ENCODE measurements at places on chromosomes 3 and 15.

- no peak for DNase-seq
These were observed 58.3 kb upstream of the TRAK1 start for GRCh38 chr3:42032693-42033349.

DNA sequence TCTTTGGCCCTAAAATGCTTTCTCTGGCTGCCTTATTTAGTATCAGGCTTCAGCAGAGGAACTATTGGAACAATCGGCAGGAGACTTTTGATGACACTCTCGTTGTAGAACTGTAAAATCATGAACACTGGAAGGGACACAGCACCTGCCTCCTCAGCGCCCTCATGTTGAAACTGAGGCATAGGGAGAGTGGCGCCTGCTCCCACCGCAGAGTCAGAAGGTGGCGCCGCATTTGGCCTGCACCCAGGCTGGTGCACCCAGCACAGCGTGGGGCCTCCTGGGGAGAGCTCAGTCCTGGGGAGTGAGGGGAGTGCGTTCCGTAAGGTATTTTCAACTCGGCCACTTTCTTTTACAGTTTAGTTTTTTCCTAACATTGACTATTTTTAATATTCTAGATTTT is 78.2 kb upstream of the BLM start:
- DNase-seq: no peak

DNA sequence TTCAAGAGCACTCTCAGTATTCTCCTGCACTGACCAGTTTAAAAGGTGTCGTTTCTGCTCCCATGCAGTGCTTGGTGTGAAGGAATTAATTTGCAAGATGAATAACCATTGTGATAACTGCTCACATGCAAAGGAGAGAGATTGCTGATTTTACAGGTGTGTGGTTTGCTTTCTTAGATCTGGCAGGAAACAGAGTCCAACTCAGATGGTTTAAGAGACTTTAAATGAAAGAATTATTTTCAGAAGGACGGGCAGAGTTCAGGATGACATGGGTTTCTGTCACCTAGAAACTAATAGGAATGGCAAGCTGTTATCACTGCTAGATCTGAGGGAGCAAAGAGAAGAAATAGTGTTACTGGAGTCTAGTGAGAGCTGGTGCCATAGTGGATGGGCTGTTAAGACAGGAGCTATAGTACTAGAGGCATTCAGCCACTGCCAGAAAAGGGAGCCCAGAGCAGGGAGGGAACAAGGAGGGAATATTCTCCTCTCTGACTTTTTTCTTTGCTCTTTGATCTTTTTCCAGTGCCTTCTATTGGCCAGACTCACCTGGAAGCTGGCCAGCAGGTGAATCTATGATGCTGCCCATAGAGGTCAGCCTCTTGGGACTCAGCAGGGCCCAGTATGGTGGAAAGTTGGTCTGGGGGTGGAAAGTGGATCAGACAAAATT is 14.9 kb downstream of the ATXN7 start:
- no peak for DNase-seq

GRCh38 chr3:120622870-120623726 is 27.0 kb downstream of the NDUFB4 start:
- peak; percentile 2 for DNase-seq

GRCh38 chr3:160720123-160720746 is 35.8 kb upstream of the PPM1L start:
- DNase-seq: no peak

- no peak for DNase-seq
These were observed 81.8 kb downstream of the CLDN11 start for GRCh38 chr3:170500462-170500861.

DNA sequence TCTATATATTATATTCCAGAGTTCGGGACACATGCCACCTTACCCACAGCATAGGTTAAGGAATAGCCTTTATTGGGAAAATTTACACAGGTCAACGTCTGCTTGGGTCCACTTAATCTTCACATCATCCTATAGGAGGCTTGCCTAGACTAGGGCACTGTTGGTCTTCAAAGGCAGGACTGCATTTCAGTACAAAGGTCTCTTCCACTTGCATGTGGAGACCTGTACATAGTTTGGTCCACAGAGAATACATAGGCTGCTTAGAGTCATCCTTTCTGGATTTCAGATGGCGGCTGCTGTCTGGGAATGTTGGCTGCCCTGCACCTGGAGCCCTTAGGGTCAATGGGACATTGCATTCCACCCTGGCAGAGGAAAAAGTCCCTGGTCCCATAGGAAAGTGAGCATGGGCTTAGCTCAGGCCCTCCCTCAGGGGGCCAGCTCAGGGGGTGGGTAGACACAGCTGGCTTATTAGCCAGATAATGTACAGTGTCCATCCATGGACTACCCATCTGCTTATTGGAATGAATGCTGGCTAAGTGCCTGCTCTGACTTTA is 75.3 kb upstream of the TGFBR2 start:
- no peak for DNase-seq

DNA sequence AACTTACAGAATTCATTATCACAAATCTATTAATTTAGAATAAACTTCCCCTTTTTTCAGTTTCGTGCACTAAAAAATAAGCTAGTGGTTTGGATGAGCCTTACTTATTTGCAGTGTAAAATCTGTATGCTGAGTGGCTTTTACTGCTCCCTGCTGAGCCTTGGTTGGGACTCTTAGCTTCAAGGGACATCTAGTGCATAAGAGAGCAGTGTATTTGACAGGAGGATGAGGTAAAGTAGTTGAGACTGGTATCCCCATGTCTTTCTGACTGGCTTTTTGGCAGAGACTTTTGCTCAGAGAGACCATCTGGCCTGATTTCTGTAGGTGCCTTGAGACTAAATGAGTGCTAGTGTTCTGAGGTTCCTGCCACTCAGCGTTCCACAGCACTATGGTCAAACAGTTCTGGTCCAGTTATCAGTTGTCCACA is 11.8 kb downstream of the CAPN7 start:
- DNase-seq: no peak

- no peak for DNase-seq
These were observed 227.4 kb upstream of the DCBLD2 start for GRCh38 chr3:99128725-99129505.

- DNase-seq: no peak
These were observed 6.8 kb downstream of the GCNT3 start for GRCh38 chr15:59618406-59618805.

DNA sequence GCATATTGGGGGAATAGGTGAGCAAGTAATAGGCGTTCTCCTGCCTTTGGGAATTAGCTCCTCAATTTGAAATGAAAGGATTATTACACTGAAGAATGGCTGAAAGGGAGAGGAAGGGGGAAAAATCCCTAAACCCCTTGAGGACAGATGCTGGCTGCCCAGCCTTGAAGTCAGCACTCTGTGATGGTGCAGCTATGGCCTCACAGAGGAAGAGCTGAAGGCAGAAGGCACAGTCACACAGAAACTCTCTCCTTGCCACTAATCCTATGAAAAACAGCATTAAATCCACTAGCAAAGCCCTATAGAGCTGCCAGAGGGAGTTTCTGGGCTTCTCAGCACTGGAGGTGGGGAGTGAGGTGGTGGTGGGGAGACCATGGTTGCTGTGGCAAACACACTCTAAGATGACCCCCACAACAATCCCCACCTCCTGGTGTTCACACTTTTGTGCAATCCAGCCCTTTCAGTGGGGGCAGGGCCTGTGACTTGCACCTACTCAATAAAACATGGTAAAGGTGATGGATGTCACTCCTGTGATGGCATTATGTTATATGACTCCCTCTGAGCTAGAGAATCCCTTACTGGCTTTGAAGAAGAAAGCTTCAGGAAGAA is 101.2 kb downstream of the RFTN1 start:
- no peak for DNase-seq

DNA sequence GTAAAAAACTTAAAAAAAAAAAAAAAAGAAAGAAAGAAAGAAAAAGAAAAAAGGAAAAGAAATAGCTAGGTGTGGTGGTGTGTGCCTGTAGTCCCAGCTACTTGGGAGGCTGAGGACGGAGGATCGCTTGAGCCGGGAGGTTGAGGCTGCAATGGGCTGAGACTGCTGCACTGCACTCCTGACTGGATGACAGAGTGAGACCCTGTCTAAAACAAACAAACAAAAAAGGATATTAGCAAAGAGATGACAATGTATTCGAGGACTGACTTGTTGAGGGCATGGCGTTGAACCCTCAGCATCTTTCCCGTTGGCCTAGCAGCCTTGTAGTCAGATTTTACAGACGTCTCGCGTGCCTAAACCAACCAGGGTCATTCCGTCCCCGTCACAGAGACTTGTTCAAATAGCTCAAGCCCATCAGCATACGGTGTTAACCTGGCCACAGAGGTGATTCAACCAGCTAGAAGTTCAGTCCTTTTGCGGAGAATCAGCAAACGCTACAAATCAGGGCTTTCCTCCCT is 528 bp upstream of the NIT2 start:
- DNase-seq: no peak

DNA sequence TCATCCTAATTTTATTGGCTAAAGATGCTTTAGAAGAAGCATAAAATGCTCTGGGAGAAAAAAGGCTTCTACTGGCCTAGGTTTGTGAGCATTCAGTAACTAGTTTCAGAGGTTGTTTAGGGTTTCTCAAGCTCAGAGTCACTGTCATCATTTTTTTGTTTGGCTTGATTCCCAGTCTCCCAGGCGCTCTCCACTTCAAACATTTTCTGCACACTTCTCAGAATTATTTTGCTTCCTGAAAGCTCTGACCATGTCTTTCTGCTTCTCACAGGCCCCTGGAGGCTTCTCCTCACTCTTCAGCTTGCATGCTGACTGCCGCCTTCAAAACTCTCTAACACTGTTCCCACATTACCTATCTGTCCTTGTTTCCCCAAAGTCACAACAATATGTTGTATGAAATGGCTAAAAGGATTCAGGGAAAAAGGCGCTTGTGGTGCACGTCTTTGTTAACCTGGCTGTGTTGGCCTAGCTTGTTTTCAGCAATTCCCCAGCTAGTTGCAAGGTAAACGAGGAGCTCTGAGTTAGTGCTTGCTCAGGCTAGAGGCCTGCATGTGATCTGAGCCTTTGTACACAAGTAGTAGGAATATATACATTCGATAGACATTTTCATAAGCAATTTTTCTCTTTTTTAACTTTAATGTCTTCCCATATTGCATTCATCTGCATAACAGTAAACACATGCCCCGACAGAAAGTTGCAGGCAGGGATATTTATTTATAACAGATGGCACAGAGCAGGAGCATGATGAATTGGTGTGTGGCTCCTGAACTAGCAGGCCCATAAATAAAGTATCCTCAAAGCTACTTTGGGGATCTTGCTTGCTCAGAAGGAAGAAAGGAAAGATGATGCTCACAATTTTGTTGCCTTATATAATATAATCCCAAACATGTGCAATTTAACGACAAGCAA is 129.2 kb upstream of the DPH6 start:
- no peak for DNase-seq

DNA sequence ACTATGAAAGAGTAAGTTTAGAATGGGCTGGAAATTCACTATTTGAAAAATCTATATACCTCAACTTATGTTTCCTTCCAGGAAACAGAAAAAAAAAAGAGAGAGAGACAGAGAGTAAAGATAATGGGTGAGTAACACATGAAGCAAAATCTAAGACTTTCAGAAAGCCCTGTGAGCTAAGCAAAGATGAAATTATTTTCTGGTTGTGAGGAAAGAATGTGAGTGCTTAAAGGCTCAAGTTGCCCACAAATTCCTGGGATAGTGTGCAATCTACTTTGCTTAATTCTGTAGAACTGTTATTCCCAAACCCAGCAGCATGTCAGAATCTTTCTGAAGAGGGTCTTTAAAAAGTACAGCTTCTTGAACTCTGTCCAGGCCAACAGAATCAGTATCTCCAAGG is 337.7 kb upstream of the AGTR1 start:
- no peak for DNase-seq

GRCh38 chr3:127844326-127844942 is 22.1 kb upstream of the MGLL start:
- DNase-seq: no peak

GRCh38 chr15:77067691-77068367 is 3.1 kb downstream of the TSPAN3 start:
- no peak for DNase-seq

DNA sequence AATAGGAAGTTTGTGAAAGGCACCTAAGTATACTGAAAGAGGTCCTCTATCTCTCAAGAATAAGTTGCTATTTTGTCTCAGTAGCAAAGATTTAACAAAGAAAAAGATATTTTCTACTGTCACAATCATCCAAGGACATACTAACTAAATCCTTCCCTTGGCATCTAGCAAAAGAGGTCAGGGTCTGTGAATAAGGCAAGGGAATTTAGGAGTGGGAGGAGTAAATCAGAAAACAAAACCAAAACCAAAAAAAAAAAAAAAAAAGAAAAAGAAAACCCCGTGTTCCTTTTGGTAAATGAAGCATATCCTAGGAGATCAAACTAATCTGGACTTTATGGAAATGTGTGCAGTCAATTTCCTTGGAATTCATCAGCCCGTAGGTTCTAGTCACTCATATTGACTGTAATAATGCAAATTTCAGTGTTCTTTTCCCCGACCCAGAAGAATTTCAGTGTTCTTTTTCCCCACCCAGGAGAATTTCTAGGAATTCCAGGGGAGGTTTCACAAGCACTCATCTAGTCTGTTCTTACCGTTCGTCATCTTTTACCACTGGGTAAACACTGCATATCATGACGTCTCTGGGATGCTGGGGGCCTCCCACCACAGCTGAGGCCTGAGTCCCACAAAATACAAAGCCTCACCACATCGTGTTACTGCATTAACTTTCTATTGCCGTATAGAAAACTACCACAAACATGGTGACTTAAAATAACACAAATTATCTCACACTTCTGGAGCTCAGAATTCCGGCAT is 113.8 kb upstream of the CCDC54 start:
- no peak for DNase-seq

GRCh38 chr15:25967116-25967515 is 104.0 kb upstream of the ATP10A start:
- no peak for DNase-seq

GRCh38 chr3:196631682-196632045 is 7.8 kb upstream of the NRROS start:
- DNase-seq: no peak

DNA sequence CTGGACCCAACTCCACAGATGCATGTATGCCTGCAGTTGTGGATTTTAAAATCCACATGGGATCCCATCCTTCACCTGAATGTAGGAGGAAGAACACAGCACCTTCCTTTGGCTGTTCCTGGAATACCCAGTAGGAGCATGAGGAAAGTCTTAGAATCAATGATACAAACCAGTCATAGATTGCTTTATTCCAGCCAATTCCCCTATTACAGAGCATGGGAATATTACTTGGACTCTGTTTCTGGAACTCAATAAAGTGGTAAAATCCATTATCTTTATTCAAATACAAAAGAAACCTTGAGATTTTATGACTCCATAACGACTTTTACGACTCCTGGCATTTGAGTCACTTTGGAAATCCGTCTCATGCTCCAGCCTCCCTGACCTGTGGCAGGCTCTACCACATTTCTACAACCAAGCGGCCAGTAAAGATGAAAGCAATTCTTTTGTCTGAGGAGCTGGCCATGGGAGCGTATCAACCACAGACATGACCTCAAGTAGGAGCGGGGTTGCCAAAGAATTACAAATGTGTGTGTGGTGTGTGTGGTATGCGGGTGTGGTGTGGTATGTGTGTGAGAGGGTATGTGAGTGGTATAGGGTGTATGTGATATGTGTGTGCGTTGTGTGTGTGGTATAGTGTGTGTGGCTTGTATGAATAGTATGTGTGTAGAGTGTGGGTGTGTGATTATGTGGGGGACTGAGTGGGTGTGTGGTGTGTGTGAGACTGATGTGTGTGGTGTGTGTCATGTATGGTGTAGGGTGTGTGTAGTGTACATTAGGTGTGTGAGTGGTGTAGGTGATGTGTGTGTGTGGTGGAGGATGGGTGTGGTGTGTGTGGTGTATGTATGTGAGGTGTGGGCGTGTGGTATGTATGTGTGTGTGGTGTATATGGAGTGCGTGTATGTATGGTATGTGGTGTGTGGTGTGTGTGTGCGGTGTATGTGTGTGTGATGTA is 40.0 kb downstream of the ARRDC4 start:
- no peak for DNase-seq
